Fibroblast of lung (primary cell): ENCODE measurements at places on chromosomes 6 and 20. TPM values are rescaled to one million over a fixed set of nuclear protein-coding genes. Genes with fewer than 3 reads are reported as not detected.

- no peak overlapping the region for H3K27ac ChIP-seq
- no peak overlapping the region for H3K4me3 ChIP-seq
- H3K36me3 ChIP-seq: no peaks in the 10 kb centered on the region
- DNase-seq: peak; percentile 18
- peaks cover 3% of the 10 kb centered on the region for H3K27me3 ChIP-seq
Observed at GRCh38 chr20:59835448-59836395, 97.7 kb downstream of the SYCP2 start.

DNA sequence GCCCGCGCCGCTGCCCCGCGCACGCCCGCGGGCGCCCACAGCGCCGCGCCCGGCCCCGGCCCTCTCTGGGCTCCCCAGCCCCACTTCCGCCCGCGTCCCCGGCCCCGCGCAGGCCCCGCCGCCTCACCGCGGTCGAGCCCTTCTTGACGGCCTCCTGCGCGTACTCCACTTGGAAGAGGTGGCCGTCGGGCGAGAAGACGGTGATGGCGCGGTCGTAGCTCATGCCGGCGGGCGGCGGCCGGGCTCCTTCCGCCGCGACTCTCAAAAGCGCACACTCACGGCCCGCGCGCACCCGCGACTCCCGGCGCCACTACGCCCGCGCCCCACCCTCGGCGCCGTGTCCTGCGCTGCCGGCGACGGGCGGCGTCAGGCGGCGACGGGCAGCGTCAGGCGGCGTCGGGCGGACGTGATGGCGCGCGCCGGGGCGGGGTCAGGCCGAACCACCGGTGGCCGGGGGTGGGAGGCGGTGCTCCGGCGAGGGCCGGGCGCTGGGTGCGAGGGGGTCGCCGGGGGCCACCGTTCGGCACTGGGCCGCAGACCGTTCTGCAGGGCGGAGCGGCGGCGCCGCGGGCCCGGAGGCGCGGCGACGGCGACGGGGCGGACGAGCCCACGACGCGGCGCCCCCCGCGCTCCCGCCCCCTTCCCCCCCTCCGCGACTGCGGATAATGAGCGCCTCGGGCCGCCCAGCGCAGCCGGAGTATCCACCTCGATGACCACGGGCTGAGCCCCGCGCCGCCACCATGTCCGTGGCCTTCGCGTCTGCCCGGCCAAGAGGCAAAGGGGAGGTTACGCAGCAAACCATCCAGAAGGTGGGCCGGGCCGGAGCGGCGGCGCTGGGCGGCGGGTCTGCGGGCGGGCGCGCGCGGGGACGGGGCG is at the start of the genes PSMA7 and SS18L1:
TSS of gene PSMA7 (minus strand) at position 314 of the 876 bp plus-strand sequence. CDS start at position 223, 91 bp downstream.
TSS of gene SS18L1 (plus strand) at position 689 of the 876 bp plus-strand sequence. CDS start at position 741, 52 bp downstream.
- H3K4me1 ChIP-seq: peaks cover 2% of the 10 kb centered on the region
- peak within 1 kb of the TSS; percentile 75 for H3K4me3 ChIP-seq
- no peaks in the 10 kb centered on the region for H3K27me3 ChIP-seq
- H3K27ac ChIP-seq: peak within 1 kb of the TSS; percentile 83
- peaks cover 13% of the 10 kb centered on the region for H3K36me3 ChIP-seq

The SAMD3 gene
- 1.5 and 3.9 TPM in 2 replicates for polyA plus RNA-seq

DNA sequence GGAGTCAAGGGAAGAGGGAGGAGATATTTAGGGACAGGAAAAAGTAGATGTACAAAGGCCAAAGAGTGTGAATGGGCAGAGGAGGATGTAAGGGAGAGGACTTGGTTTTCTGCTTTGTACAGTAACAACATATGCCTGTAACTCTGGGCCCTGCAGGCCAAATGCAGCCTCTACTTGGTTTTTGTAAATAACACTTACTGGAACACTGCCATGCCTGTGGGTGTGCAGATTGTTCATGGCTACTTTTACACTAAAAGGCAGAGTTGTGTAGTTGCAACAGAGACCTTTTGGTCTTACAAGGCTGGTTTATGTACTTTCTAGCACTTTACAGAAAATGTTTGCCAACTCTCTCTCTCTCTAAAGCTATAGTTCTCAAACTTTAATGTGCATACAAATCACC is 157.1 kb downstream of the PHACTR1 start:
- DNase-seq: peak; percentile 14
- no peak overlapping the region for H3K27ac ChIP-seq
- no peaks in the 10 kb centered on the region for H3K27me3 ChIP-seq
- no peaks in the 10 kb centered on the region for H3K4me1 ChIP-seq
- H3K36me3 ChIP-seq: no peaks in the 10 kb centered on the region
- H3K4me3 ChIP-seq: no peak overlapping the region

- no peaks in the 10 kb centered on the region for H3K27me3 ChIP-seq
- H3K27ac ChIP-seq: peak within 1 kb of the TSS; percentile 9
- no peak within 1 kb of the TSS for H3K4me3 ChIP-seq
- H3K4me1 ChIP-seq: no peaks in the 10 kb centered on the region
Observed at GRCh38 chr6:41286544-41287346, at the start of gene TREM1. Gene TREM1 (minus strand): TSS chr6:41286682. CDS start chr6:41286655, 27 bp downstream.

The PI16 gene
- polyA plus RNA-seq: 0.09 and 0.67 TPM in 2 replicates

The OXT gene
- polyA plus RNA-seq: not detected in 2 replicates

The BMP7 gene
- polyA plus RNA-seq: not detected in 2 replicates

DNA sequence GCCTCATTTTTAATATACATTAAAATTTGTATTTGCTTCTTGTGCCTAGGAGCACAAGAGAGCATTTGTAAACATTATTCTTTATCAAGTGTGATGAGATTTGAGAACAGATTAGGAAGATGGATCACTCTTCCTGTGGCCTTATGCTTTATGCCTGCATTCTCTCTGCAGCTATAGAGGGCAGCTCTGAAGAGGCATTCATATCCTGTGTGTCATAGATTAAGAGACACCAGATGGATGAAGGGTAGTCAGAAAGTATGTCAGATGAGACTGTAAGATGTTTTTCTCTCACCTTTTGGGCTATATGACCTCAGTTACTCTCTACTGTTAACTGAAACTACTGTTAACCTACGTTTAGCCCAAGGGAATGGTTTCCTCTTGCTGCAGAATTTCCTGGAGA is 61.4 kb downstream of the DNAH8 start:
- H3K36me3 ChIP-seq: no peaks in the 10 kb centered on the region
- no peaks in the 10 kb centered on the region for H3K4me1 ChIP-seq
- H3K27ac ChIP-seq: no peak overlapping the region
- no peaks in the 10 kb centered on the region for H3K27me3 ChIP-seq
- no peak overlapping the region for H3K4me3 ChIP-seq
- DNase-seq: peak; percentile 49

The IPCEF1 gene
- polyA plus RNA-seq: 0.03 and 0.46 TPM in 2 replicates

- no peaks in the 10 kb centered on the region for H3K4me1 ChIP-seq
- no peak overlapping the region for H3K4me3 ChIP-seq
- H3K27ac ChIP-seq: no peak overlapping the region
Observed at GRCh38 chr20:680638-681187, 5.1 kb upstream of the SCRT2 start.
